ENCODE measurements at places on chromosomes 5 and 9. TPM values are rescaled to one million over a fixed set of nuclear protein-coding genes. Genes with fewer than 3 reads are reported as not detected.

The MARVELD2 gene
- total RNA-seq, result 0.13 TPM

The TNPO1 gene
- 277 TPM for total RNA-seq

GRCh38 chr9:96363175-96363967, 20.1 kb downstream of the SLC35D2 start:
- DNase-seq, result no peak

DNA sequence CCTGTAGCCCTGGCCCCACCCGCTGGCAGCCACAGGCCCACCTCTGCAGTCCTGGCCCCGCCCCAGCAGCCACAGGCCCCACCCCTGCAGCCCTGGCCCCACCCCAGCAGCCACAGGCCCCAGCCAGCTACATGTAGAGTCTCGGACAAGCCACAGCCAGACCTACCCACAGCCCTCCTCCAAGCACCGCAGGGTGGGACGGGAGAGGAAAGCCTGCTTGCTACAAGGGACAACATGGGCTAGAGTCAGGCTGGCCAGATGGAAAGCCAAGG, 49.5 kb upstream of the SARDH start:
- no peak for DNase-seq

The TMEM171 gene
- 4.5 TPM for total RNA-seq

- peak; percentile 80 for DNase-seq
Observed at GRCh38 chr5:150511578-150512367, 3.8 kb downstream of the NDST1 start.

- DNase-seq, result no peak
Observed at GRCh38 chr5:63495225-63495624, 467.0 kb downstream of the HTR1A start.

The TAF1L gene
- not detected for total RNA-seq

DNA sequence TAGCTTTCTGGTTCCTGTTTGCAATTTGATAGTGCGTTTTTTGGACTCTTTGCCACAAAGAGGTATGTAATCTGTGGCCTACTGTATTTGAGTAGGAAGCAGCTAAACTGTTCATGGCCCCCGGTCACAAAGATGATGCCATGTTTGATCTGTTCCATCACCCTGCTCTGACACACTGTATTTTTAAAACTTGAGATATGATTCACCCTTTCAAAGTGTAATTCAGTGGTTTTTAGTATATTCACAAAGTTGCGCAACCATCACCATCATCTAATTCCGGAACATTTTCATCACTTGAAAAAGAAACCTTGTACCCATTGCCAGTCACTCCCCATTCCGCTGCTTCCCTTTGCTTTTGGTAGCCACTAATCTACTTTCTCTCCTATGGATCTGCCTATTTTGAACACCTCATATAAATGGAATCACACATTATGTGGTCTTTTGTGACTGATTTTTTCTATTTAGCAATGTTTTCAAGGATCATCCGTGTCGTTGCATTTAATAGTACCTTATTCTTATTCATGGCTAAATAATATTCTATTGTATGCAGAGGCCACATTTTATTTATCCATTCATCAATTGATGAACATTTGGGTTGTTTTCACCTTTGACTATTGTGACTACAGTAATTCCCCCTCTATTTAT, 141.6 kb downstream of the NR3C1 start:
- DNase-seq, result no peak

GRCh38 chr9:125142560-125143376, 560 bp downstream of the SCAI start:
- no peak for DNase-seq
